ENCODE measurements at places on chromosomes 2 and 18.

- no peak for DNase-seq
Measured at GRCh38 chr18:48570313-48570712, 31.5 kb downstream of the CTIF start.

DNA sequence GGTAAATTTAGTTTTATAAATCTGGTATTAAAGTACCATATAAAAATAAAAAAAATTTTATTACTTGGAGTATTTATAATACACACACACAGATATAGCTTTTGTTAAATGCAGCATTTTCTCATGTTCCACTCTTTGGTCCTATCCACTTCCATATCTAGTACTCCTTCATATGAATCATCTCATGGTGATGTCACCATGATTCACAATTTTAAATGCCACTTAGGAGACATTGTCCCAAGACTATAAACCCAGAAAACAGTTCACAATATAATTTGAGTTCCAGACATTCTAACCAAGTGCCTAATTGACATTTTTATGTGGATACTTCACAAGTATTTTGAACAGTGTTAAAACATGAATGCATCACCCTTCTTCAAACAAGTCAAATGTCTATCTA, 1398.3 kb downstream of the DSC3 start:
- DNase-seq: no peak

- no peak for DNase-seq
Measured at GRCh38 chr2:187459256-187459655, 11.2 kb upstream of the CALCRL start.

DNA sequence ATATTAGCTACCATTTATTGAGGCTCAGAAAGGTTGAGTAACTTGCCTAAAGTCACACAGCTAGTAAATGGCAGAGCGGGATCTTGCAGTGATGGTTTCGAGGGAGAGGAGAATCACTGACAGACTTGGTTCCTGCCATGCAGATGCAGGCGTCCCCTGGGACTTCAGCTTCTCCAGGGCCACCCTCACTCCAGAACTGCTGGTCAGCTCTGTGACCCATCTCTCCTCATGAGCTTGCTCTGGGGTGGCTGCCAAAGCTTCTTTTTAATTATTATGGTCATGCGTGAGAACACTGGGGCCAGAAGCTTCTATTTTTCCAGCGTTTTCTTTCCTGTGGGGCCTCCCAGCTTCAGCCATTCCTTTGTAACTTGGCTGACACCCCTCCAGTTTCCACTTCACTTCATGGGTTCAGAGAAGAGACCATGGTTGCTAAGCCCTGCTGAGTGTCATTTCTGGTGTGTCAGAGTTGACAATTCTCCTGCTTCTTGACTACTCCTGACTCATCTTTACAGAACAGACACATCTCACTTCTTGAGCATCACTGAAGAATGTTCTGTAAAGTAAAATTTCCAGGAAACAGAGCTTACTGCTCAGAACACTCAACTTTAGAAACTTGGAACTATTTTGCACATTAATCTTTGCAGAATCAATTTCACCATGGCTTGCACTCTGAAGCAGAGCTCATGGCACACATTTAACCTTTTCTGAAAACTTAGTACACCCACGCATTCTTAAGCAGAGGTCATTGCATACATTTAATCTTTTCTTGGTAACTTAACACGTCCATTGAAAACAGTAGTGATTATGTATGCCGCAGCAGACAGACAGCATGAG, 70.4 kb downstream of the IL1R2 start:
- no peak for DNase-seq

- DNase-seq: no peak
Measured at GRCh38 chr2:225612636-225613035, 213.1 kb downstream of the NYAP2 start.

DNA sequence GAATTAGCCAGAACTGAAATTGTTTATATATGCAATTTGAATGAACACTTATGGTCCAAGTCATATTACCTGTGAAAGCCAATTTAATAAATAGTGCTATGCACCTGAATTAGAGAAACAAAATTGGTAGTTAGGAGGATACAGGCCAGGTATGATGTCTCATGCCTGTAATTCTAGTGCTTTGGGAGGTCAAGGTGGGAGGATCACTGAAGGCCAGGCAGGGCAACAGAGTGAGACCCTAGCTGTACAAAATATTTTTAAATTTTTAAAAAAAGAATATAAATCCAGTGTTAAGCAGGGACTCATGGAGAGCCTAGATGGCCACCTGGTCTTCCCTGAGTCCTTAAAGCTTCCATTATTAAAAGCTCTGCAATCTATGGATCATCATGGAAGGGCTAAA, 7.3 kb upstream of the PSTPIP2 start:
- DNase-seq: no peak

DNA sequence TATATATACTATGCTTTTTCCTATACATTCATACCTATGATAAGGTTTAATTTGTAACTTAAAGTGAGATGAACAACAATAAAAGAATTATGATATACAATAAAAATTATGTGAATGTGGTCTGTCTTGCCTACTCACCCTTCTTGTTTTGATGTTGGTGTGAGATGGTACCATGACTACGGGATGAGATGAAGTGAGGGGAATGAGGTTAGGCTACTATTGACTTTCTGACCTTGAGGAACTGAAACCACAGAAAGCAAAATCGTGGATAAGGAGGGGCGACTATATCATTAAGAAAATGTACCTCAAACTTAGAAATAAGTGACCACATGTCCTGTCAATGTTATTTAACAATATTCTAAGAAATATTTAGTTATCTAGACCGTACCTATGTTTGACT, 103.9 kb upstream of the PPP1CB start:
- DNase-seq: peak; percentile 16

- no peak for DNase-seq
Measured at GRCh38 chr2:2333076-2333475, 2.0 kb upstream of the MYT1L start.

GRCh38 chr18:60754413-60755009, 381.9 kb upstream of the MC4R start:
- DNase-seq: no peak

DNA sequence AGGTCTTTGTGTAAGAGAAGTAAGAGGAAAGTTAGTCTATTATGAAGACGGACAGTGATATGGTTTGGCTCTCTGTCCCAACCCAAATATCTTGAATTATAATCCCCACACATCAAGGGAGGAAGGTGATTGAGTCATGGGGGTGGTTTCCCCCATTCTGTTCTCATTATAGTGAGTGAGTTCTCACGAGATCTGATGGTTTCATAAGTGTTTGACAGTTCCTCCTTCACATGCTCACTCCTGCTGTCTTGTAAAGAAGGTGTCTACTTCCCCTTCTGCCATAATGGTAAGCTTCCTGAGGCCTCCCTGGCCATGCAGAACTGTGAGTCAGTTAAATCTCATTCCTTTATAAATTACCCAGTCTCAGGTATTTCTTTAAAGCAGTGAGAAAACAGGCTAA, 67.6 kb downstream of the NEURL3 start:
- DNase-seq: no peak

DNA sequence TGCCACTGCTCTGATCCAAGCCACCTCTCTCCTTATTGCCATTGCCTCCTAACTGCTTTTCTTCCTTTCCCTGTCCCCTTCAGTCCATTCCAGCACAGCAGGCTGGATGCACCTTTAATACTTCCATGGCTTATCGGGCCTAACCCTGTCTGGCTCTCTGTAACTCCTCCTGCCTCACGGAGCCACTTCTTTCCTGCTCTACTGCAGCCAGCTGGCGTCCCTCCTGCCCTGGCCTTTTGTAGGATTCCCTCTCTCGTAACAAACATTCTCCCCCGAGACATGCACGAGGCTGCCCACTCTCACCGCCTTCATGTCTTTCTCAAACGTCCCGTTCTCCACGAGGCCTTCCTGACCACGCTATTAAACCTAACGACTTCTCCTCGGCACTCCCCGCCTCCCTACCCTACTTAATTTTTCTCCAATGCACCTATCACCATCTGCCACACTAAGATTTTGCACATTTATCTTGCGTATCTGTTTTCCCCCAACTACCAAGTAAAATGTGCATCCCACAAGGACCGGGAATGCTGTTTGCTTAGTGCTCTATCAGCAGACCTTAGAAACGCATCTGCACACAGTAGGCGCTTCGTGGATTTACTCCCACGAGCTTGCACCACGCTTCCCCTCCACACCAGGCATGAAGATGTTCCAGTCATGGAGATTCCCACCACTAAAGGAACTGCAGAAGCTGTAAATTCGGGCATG, 728 bp upstream of the C18orf63 start:
- no peak for DNase-seq

GRCh38 chr2:112762276-112762675, 2.1 kb downstream of the CKAP2L start:
- DNase-seq: no peak

DNA sequence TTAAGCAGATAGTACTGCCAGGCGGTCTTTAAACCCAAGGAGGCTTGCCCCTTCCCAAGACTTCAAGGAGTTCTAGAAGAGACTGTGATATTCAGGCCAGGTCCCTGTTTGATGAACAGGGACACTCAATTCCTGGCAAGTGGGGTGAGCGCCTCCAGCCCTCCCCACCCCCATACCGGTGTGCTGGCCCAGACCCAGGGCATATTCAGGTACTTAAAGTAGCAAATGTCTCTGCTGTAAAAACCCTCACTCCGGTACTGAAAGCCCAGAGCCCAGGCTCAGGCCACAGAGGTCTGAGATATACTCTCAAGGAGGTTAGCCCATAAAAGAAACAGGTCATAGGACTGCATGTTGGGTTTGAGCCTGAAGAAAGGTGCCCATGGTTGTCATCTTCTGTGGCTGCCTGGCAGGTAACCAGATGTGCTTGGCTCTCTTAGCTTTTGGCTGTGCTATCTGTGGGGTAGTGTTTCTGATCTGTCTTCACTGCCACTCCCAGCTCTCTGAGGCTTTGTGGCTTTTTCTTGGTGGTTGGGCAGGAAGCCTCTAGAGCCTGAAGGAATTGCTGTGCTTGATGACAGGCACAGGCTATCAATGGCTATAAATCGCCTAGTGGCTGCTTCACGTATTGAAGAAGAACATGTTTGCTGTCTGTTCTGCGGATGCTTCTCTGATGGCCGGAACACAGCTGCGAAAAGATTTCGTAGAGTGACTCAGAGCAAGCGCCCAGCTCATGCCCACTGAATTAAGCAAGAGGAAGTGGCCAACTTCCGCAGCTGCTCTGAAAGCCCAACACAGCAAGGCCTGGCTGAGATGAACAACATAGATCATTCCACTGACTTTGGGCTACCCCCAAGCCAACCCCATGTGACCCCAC, 63.3 kb upstream of the ALPP start:
- DNase-seq: peak; percentile 85

- DNase-seq: no peak
Measured at GRCh38 chr2:226693521-226693920, 106.1 kb downstream of the IRS1 start.

- DNase-seq: no peak
Measured at GRCh38 chr18:45678850-45679249, 45.1 kb upstream of the SLC14A1 start.

GRCh38 chr2:19833978-19834377, 67.8 kb downstream of the TTC32 start:
- no peak for DNase-seq

- DNase-seq: no peak
Measured at GRCh38 chr2:953975-954686, 3.5 kb downstream of the SNTG2 start.

DNA sequence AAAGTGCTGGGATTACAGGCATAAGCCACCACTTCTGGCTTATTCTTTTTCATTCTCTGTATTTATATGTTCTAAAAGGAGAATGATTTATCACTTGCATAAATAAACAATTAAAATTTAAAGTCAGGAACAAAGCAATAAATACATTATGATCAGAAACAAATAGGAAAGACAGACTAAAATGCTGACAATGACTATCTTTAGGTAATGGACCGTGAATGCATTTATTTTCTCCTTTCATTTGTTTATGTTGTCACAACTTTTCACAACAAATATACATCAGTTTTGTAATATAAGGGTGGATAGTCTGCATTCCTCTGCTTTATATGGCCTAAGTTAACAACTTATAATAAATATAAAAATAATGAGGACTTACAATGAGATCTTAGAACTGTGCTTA, 199.2 kb upstream of the EPHA4 start:
- DNase-seq: no peak

DNA sequence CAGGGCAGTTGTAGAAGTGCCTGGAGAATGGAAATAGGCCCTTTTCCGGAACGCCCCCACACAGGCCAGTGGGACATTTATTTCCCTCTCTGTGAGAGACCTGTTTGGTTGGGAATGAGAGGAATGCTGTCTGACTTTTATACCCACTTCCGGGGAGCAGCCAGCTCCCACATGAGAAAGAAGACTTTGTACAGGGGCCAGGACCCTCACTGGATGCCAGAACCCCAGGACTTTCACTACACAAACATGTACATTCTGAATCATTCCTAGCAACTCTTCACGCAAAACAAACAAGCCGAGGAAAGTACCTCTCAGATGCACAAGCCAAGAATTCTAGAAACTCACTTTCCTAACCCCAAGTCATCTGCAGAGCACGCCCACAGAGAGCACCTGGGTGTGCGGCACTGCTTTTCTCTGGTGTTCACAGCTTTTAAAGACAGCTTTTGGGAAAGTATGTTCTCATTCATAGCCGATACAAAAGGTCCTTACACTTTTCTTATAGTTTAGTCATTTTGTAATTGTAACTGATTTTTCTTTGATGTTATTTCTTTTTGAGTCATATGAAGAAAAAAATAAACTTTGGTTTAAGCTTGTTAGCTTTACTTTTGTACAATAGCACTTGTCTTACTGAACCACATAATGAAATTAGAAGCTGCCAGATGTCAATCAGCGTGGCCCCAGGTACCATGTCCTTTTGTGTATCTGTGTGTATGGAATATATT, 856.1 kb upstream of the ID2 start:
- DNase-seq: no peak

DNA sequence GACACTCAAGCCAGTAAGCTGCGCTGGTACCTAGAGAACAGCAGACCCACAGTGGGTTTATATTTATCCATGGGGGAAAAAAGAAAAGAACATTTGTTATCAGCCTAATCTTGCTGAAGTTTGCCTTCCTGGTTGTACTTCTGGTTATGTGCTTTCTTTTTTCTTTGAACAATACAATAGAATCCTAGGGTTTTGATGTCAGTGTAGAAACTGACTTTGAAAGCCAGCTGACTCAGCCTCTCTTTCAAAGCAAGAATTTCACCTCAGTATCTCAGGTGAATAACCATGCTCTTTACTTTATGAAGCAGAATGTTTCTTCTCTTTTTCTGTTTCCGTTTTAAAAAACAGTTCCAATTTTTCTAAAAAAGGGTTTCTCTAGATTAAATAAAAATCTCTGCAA, 78.4 kb downstream of the CD8B2 start:
- no peak for DNase-seq

- DNase-seq: no peak
Measured at GRCh38 chr2:134393075-134393461, 139.2 kb downstream of the MGAT5 start.

DNA sequence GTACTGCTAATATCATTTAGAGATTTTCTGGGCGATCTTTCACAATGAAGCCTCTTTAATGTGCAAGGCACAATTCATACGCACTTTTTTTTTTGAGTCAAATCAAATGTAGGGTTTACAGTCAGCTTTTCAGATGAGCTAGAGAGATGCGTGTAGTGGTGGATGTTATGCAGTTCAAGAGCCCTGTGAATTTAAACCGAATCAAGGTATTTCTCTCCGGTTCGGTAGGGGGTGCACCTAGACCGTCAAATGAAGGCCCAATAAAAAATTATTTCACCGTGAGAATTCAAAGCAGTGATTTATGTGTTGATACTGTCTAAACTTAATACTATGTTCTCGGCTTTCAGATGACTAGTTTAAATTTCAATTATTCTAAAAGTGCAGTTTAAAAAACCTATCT, 1.1 kb downstream of the PTH2R start:
- no peak for DNase-seq

GRCh38 chr2:236175548-236176150, 7.5 kb upstream of the GBX2 start:
- DNase-seq: no peak
